ENCODE measurements at places on chromosomes 6 and 20. TPM values are rescaled to one million over a fixed set of nuclear protein-coding genes. Genes with fewer than 3 reads are reported as not detected.

The TEAD3 gene
- 0.41 TPM for total RNA-seq

The PRDM13 gene
- total RNA-seq: not detected

The ARG1 gene
- 0.41 TPM for total RNA-seq

The SAMD3 gene
- total RNA-seq: 18.3 TPM

The CCDC170 gene
- total RNA-seq: 0.41 TPM

The SNAI1 gene
- not detected for total RNA-seq

The NFATC2 gene
- 0.41 TPM for total RNA-seq

The SMLR1 gene
- total RNA-seq: not detected

The RIPPLY2 gene
- 21.6 TPM for total RNA-seq
